Naive thymus-derived CD8-positive, alpha-beta T cell (primary cell): ENCODE measurements at places on chromosomes 7 and 10.

GRCh38 chr7:99258501-99258900 is 14.1 kb upstream of the MYH16 start:
- no peak for DNase-seq

- DNase-seq, result no peak
These were observed 18.4 kb upstream of the PDGFA start for GRCh38 chr7:537911-538634.

GRCh38 chr7:139340808-139341057 is 404 bp upstream of the FMC1 start:
- no peak for DNase-seq

GRCh38 chr7:3089493-3089892 is 45.8 kb upstream of the CARD11 start:
- no peak for DNase-seq

DNA sequence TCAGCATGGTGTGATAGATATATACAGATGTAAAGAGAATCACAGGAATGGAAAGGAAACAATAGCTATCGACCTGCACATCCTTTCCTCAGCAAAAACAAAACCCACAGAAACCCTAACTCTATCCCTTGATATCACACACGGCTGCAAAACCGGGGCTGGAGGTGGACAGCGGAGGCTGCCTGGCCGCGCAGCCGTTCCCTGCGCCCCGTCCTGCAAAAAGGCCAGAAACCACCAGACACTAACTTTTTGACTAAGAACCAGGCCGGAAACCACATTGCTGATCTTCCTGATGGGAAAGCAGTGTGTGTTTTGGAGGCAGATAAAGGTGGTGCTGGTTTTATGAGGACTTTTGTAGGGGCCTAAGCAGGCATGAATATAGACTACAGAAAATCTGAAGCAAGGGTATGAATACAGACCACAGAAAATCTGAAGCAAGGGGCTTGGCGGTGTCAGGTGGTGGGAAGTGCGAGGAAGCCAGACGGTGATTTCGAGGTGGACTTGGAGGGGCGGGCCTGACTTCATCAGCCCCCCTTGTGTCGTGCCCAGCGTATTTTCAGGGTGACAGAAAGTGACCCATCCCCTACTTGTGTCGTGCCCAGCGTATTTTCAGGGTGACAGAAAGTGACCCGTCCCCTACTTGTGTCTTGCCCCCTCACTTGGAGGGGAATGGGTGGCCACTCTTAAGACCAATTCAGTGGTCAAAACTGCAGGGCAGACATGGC is 123.3 kb downstream of the WDR37 start:
- DNase-seq, result no peak

DNA sequence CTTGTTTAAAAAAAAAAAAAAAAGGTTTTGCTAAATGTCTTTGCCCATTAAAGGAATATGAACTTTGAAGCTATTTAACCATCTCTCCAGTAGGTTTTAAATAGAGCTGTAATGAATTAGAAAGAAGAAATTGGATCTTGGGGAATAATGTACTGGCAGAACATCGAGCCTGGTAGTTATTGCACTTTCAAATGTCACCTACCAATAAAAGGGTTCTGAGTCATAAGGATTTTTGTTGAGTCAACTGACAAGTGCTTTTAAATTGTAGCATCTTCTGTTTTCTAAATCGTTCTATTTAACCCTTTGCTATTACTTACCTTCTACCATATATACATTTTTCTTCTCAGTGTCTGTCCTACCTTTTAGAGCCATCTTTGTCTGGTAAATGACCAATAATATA is 10.7 kb downstream of the CUTC start:
- no peak for DNase-seq

DNA sequence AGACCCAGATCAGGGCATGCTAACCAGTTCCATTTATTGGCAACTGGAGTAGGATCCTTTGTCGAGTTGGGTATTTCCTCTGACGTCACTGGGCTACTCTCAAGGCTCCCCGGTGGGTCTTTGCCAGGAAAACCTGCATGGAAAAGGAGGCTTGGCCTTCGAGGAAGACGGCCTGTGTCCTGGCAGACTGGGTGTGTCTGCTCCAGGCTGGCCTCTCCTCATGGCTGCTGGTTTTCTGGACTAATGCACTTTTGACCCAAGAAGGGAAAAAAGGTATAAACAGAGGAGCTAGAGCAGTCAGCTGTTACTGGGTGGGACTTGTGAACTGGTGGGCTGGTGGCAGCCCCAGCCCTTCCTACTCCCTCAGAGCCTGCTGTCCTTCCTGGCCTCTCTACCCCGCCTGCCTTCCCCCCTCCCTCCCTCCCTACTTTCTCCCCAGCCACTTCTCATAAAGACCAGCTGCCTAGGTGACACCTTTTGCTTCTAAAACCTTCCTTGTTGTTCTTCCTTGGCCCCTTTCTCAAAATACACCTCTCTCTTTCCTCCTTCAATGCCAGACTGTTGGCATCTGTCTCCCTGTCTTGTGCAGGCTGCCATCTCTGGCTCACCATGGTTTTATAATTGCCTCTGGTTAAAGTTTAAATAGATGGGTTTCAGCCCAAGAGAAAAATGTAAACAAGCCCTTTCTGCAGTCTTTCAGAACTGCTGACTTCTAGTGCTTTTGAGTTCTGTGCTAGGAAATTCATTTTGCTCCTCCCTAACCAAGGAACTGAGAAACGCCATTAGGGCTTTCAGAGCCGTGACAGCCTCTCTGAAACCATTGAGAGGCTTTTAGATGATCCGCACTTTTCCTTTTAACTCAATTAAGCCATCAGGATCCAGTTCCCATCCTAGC is 101.8 kb upstream of the MKLN1 start:
- no peak for DNase-seq
